ENCODE measurements at places on chromosomes 7 and 10.

DNA sequence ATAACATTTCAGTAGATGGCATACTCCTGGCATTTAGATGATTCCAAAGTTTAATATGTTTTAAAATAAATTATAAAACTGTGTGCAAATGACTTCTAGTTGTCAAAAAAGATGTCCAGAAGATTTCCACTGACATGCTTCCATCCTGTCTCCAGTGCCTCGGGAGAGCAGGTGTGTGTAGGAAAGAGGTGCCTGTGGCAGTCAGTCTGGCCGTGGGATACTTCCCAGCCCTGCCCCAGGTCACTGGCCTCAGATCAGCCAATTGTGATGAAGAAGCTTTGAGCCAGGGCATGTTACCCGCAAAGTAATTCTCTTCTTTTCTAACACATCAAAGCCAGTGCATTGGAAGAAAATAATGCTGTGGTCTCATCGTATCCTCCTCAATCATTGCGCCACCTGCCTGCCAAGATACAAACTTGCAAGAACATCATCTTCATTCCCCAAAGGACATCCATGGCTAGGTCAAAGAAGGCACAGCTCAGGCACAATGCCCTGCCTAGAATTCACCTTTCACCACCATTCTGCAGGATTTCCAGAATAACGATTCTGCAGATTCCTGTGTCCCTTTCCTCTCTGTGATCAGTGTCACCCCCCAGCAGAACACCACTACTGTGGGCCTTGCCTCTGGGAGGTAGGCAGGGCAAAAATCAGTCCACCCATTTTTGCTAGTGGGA is 6.3 kb upstream of the KCNMA1 start:
- no peak for DNase-seq

GRCh38 chr7:33504266-33504665 is 374.9 kb downstream of the BBS9 start:
- no peak for DNase-seq

DNA sequence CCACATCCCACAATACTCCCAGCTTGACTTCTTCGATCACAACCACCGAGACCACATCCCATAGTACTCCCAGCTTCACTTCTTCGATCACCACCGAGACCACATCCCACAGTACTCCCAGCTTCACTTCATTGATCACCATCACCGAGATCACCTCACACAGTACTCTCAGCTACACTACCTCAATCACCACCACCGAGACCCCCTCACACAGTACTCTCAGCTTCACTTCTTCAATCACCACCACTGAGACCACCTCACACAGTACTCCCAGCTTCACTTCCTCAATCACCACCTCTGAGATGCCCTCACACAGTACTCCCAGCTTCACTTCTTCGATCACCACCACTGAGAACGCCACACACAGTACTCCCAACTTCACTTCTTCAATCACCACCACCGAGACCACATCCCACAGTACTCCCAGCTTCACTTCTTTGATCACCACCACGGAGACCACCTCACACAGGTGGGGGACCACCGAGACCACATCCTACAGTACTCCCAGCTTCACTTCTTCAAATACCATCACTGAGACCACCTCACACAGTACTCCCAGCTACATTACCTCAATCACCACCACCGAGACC is 8.6 kb downstream of the MUC3A start:
- DNase-seq: no peak

DNA sequence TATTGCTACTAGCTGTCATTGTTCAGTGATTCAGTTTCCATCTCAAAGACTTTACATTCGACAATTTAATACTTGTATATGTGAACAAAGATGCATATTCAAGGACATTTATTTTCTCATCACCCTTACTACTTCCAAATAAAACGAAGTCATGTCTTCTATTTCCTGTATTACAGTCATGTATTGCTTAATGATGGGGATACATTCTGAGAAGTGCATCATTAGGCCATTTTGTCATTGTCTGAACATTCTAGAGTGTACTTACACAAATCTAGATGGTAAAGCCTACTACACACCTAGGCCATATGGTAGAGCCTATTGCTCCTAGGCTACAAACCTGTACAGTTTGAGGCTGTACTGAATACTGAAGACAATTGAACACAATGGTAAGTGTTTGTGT is 6.5 kb downstream of the C10orf95 start:
- DNase-seq: no peak
